Stimulated activated CD8-positive, alpha-beta memory T cell treated with anti-CD3 and anti-CD28 coated beads, Interleukin-2, amount 100 ng/mL, for 1 hour (primary cell): ENCODE measurements at places on chromosomes 7 and 10.
A peak's percentile ranks its signal among the peaks of the same experiment; 100 is the strongest.

DNA sequence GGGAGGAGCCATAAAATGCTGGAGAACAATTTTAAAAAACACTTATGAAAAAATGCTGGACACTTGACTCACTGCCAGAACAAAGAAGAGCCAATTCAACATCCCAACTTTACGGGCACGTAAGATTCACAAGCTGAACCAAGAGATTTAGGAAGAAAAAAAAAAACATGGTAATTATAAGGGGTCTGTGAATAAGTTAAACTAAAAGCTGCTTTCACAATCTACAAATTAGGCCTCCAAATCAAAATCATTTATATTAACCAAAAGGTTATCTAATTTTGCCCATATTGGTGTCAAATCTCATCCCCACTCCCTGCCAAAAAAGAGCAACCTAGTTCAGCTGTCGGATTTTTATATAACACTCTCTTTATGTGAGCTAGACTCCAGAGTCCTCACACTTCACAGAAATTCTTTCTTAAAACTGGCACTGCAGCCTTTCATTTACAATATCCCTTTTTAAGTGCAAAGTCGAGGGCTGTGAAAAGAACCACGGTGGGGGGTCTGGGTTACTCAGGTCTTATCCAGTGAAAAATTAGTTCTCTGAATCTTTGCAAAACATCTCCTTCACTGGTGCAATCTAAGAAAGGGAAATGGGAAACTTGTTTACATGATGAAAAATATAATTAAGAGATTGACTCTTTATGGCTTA is 30.4 kb upstream of the DGKI start:
- DNase-seq, result no peak

DNA sequence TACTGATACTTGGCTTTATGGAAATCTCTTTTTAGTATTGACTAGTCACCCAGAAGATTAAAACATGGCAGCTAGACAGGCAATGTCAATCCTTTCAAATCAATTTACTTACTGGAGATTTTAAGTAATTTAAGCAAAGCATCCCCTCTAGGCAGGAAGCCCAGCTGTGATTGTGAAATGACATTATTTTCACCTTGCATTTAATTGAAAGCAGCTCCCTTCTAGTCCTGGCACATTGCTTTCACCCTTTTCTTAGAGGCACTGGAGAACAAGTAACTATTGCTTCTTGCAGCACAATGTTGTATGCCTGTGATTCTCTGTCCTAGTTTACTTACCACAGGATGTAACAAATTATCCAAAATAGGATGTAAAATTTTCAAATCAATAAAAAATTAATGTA is 13.3 kb downstream of the ST7 start:
- no peak for DNase-seq

DNA sequence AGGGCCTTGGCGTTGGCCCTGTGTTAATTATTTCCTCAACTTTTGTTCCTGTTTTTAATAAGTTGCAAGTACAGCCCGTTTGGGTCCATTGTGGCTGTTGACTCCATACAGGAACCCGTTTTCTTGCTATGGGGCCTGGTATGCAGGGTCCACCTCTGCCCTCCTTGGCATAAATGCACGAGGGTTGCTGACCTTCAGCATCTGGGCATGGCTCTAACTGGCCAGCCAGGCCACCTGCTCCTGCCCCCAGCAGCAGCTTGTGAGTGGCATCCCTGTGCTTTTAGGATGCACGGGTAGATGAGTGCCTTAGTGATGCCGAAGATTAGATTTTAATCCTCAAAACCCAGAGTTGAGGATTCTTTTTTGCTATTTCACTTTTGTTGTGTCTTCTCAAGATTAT is 123.2 kb downstream of the GLRX3 start:
- no peak for DNase-seq

GRCh38 chr10:95419399-95419798 is 128.6 kb upstream of the PDLIM1 start:
- DNase-seq, result no peak

DNA sequence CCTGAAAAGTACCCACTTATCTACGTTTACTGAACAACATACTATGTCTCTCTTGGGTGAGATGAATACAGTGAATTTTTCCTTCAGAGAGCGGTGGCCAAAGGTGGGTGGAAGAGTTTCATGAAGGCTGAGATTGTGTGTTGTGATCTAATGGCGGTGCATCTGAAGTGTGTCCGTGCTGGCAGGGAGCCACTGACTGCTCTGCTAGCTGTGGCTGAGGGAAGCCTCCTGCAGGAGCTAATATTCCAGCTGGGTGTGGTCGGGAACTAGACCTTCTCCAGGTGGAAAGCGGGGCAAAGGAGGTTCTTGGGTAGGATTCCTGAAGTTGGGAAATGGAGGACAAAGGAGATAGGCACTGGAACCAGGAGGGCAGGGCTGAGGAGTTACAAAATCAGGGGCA is 69.2 kb upstream of the GRB10 start:
- no peak for DNase-seq

- no peak for DNase-seq
Observed at GRCh38 chr7:26624839-26625238, 239.6 kb downstream of the SKAP2 start.

DNA sequence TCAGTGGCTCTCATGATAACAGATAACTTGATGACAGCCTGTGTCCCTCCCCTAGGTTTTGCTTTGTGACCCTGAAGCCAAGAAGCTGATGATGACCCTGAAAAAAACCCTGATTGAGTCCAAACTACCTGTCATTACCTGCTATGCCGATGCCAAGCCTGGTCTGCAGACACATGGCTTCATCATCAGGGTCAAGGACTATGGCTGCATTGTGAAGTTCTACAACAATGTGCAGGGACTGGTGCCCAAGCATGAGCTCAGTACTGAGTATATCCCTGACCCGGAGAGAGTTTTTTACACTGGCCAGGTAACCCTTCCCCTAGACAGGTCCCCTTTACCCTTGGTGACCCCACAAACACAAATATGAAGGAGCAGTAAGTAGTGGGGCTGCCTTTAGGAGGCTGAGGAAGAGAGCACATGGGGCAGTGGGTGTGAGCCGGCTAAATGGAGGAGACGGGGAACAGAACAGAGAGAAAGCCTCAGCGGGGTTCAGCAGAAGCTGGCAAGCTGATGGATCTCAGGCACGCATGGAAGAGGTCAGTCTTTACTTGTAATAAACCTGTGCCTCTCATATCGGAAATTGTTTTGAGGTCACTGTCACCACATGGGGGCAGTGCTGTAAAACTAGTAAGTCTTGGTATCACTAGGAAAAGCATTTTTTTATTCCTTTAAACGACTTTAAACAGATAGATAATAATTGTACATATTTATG is 20.2 kb downstream of the PDCD11 start:
- peak; percentile 39 for DNase-seq

GRCh38 chr7:49926720-49927119 is 153.3 kb downstream of the VWC2 start:
- no peak for DNase-seq

DNA sequence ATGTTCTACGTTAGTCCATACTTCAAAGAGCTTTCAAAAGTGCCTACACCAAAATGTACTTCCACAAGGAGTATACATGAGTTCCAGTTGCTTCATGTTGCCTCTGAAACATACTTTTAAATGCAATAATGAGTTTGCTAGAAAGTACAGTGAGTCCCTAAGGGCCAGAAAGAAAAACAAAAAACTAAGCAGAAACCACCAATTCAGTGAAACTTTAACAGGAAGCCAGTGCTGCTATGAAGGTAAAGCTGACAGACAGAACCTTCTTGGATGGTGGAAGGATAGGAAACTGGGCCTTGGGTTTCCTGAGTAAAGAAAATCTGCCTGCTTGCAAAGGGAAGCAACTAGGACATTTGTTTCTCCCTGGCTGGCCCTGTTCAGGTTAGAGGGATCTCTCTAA is 104.2 kb downstream of the CTTNBP2 start:
- no peak for DNase-seq

DNA sequence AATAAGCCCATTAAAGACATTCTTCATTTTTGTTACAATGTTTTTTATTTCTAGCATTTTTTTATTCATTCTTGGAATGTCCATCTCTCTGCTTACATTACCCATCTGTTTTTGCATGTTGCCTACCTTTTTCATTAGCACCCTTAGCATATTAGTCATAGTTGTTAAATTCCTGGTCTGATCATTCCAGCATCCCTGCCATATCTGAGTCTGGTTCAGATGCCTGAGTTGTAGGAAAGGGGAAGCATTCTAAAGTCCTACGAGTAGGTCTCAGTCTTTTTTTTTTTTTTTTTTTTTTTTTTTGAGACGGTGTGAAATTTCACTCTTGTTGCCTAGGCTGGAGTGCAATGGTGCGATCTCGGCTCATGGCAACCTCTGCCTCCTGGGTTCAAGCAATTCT is 19.7 kb upstream of the NRF1 start:
- no peak for DNase-seq

DNA sequence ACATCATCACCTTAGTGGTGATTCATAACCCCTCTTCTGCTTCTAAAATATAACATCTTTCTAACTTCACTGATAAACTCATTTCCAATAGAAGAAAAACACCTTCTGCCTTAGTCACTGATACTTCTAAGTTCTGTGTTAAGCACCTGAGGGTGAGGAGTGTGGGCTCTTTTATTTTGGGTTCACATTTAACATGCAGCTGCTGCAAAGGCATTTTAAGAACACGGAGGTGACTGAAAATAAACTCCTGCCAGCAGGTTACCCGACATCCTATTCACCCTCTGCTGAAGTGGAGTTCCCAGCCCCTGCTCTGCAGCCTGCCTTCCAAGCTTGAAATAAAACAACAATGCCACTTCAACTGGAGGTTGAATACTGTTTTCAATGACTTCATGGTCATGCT is 202.9 kb upstream of the PLXNA4 start:
- DNase-seq, result no peak

- no peak for DNase-seq
Observed at GRCh38 chr7:31852462-31852861, 165.4 kb downstream of the PPP1R17 start.

DNA sequence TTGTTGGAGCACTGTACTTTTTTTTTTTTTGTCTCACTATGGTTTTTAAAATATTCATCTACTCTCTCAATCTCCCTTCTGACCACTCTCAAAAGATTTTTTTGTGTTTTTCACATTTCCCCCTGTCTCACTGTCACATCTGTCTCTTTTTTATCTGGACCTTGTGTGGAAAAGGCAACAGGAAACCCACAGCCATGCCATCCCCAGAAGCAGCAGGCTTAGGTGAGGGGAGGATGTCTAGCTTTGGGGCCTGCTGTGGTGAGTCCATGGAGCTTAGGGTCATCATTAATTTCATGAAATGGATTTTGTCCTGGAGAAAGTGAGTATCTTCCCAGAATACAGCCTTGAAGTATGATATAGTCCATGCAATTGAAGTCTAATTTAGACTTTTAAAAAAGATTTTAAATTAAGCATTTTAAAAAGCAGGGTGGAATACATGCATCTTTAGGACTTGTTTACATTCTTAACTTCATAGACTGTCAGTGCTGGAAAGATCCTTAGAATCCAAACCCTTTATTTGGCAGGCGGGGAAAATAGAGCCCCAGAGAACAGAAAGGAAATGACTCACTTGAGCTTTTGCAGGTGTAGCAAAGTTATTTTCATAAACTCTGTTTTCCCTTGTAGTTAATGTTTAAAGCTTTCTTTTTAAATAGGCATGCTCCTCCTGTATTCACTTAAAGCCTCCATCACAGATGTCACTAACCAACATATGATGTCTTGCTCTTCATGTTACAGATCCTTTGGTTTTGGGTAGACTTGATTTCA is 25.1 kb downstream of the MINDY4 start:
- DNase-seq, result no peak

- no peak for DNase-seq
Observed at GRCh38 chr10:71342573-71343391, 23.7 kb downstream of the SLC29A3 start.

DNA sequence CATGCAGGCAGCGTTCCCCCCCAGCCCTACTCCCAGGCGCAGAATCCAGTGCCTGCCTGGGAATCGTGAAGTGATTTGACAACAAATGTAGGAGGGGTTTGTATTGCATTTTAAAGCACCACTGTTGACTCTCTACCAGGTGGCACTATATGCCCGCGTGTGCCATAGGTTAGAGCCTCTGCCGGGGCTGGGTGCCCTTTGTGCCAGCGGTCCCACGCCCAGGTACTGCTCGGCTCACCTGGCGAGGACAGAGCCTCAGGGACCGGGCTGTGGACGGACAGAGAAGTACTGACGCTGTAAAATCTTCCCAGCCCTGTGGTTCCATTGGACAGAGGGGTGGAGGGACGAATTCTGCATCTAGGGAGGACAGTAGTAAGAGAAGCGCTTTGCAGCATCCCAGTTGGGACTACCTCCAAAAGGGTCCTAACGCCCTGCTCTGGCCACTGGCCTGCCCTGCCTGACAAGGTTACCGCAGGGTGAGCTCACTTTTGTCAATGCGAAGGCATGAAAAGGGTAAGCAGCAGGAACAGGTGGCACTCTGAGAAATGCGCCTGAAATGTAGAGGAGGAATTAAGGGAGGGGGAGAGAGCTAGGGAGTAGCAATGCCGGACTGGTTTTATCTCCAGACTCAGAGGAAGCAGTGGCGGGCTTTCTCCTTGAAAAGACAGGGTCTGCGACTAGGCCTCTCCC is 788 bp upstream of the CACNA2D1 start:
- DNase-seq, result no peak

- DNase-seq, result no peak
Observed at GRCh38 chr7:28228396-28228795, 47.8 kb upstream of the JAZF1 start.

- DNase-seq, result no peak
Observed at GRCh38 chr10:10160821-10161312, 856.8 kb upstream of the CELF2 start.

- DNase-seq, result no peak
Observed at GRCh38 chr7:154259396-154259795, 207.2 kb downstream of the DPP6 start.

DNA sequence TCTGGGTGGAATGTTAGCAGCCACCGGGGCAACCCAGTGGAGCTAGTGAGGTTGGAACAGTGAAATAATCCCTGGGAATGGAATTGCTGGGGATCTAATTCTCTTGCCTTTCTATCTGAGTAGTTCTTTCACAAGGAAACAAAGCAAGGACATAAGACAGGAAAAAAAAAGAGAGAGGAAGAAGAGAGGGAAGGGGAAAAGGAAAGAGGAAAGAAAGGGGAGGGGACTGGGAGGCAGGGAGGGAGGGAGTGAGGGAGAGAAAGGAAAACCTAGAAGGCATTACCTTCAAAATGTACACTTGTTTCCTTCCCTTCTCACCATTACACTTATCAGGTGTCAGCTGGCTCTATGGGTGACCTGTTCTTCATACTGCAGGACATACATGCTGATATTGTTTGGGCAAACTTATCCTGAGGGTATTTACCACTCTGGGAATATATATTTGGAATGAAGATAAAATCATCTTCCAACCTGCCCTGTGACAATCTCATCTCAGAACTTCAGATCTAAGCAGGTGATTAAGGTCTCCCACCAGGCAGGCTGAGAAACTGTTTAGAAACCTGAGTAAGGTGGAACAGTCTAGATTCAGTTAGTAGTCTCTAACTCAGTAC is 50.0 kb upstream of the KCNIP2 start:
- no peak for DNase-seq
